Mesenchymal stem cell (in vitro differentiated cells and primary cell): ENCODE measurements at places on chromosomes 6 and 20.
A peak's percentile ranks its signal among the peaks of the same experiment; 100 is the strongest.

DNA sequence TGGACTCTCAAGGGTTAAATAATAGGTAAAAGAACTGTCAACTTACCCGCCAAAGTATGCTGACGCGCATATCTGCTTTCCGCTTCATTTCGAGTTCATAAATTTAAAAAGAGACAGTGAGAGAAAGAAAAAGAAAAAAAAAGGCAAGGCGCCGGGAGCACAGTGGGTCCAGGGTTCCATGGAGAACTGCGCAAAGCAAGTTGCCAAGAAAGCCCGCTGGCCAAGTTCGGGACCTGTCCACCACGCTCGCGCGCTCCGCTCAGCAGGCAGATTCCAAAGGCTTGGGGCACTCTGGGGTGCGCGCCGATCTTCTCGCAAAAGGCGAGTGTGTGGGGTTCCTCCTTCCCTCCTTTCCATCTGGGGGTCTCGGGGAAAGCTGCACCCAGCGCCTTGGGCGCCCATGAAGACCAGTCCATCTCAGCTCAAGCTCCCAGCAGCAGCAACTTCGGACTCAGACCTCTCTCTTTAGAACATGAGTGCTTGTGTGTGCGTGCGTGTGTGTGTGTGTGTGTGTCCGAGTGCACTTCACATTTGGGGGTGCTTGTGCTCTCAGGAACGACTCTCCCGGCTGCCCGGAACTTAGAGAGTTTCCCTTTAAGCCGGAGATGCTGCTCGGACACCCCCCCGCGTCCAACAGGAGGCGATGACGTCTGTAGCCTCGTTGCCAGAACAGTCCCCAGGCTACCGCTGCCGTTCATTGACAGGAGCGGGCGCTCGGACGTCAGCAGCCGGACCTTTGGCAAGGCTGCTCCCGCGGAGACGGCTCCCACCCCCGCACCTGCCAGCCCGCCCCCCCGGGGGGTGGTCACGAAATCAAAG, 180.0 kb downstream of the TBXT start:
- peak; percentile 90 for DNase-seq

- peak; percentile 91 for DNase-seq
Measured at GRCh38 chr20:25308671-25309394, 60.9 kb downstream of the PYGB start.

DNA sequence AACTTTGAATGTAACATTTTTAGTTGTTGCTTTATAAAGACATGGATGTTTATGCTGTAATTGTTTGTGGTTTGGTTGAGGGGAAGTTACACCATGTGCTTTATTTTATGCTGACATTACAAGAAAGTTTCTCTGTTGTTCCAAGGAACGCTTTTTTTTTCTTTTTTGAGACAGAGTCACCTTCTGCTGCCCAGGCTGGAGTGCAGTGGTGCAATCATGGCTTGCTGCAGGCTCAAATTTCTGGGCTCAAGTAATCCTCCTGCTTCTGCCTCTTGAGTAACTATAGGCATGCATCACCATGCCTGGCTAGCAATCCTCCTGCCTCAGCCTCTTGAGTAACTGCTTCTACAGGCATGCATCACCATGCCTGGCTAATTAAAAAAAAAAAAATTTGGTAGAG, 21.0 kb upstream of the IFNGR1 start:
- peak; percentile 94 for DNase-seq

DNA sequence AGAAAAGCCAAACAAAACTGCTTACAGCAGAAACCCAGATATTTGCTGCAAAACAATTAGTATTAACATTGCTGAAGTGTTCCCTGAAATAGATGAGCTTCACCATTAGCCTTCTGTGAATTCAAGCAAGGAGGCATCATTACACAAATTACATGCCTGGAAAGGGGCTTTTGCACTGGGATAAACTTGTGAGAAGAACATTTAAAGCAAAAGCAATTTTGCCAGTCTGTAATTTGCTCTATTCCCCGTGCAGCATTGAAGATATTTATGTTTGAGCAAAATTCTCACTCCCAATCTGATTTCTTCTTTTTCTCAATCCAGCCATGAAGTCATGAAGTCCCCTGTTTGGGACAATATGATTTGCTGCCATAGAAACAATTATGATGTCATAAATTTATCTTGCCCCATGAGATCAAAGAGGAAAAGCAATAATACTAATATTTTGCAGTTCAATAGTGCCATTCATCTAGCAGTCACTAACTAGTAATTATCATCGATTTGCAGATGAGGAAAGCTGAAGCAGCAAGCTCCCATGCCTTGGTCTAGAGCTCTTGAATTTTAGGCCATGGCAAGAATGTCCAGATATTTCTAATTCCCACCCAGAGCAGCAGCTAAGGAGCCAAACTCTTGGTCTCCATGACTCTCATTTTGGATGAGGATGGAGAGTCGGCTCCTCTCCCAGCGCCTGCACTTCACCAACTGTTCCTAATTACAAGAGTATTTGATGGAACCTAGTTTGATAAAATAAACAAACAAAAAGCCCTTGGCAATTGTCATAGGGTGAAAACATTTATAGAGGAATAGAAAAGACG, 49.5 kb upstream of the CCN6 start:
- DNase-seq = no peak

GRCh38 chr20:12875510-12875909, 133.3 kb upstream of the SPTLC3 start:
- DNase-seq = no peak

DNA sequence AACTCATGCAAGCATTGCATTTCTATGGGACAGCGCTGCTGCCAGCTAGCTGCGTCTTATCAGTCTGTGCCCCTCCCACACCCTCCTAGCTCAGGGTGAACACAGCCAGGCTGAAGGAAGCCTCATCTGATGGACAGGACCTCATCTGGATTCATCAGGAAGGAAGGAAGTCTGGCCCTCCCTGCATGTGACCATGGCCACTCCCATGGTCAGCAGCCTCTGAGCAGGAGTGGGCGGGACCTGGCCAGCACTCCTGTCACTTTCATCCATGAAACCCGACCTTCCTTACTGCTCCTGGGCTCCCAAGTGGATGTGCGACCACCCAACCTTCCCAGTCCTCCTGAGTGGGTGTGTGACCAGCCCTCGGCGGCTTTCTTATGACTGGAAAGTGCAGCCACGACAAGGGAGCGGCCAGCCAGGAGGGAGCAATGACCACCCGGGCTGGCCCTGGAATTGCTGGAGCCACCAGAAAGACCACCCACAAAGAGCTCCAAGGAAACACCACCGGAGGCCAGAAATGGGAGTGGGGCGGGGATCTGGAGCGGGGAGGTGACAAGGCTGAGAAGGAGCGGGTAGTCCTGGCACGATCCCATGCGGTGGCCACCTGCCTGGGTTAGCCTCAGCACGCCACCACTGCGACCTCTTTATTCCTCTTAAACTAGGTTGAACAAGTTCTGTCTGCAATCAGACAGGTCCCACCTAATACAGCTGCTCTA, 241.2 kb downstream of the TTLL2 start:
- DNase-seq = no peak

GRCh38 chr6:154605178-154605881, 94.8 kb upstream of the CNKSR3 start:
- no peak for DNase-seq

- DNase-seq = no peak
Measured at GRCh38 chr6:159505140-159505922, 187.7 kb downstream of the SOD2 start.

DNA sequence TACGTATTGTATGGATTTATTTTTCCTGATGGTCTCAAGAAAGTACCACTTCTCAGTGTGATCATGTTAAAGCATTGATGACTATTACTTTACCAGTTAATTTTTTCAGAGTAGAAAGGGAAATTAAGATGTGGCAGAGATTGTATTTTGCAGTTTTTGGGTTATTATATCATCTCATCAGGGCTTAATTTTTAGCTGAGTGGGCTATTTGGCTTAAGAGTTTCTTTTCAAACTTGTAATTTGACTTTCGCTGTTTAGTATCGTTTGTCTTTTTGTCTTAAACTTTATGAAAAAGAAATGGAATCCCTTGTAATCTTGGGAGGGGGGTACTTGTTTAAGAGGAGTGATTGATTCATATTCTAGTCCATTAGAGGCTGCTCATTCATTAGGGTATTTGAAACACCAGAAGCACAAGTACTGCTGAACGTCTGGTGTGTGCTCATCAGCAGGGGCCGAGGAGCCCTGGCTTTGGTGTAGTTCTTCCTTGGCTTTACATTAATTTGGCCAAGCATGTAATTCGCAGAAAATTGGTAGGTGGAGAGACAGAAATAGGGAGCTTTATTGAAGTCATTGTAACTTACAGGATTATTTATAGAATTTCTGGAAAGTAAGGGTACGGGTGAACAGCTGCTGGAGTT, 112.4 kb downstream of the TIAM2 start:
- no peak for DNase-seq
